ENCODE measurements at places on chromosomes 2 and 18.

GRCh38 chr2:52036853-52037252, 1004.9 kb upstream of the NRXN1 start:
- DNase-seq = no peak

GRCh38 chr2:112831513-112831845, 5.1 kb downstream of the IL1B start:
- DNase-seq = no peak

GRCh38 chr2:240302041-240302440, 133.4 kb upstream of the GPC1 start:
- no peak for DNase-seq

- DNase-seq = no peak
Measured at GRCh38 chr18:58898010-58898799, 33.5 kb downstream of the ZNF532 start.

DNA sequence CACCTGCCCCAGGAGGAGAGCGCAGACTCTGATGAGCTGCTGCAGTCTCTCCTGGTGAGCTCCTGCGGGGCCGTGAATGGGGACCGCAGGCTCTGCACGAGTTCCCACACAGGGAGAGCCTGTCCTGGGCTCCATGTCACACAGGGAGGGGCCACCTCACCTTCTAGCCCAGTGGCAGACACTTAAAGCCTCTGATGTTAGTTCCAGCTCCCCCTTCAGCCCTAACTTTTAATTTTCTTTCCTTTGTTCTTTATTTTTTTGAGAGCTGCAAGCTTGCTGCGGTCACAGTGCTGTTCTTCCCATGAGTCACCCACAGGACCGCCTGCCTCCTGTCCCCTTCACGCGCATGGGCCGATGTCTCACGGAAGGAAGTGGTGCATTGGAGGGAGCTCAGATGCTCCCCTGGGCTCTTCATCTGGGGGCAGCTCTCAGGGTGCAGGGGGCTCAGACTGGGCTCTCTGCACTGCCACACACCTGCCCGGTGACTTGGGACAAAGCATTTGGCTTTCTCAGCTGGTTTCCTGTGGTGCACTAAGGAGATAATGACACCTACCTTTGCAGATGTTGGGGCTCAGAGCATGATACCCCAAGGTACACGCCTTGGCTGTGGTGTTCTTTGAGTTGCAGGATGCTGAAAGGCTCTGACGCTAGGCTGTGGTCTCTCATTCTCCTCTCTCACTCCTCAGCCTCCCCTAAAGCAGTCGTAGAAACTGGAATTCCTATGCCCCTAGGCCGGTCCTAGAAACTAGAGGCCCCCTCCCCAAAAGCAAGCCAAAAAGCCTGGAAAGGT, 37.2 kb upstream of the PXDN start:
- DNase-seq = peak; percentile 36

GRCh38 chr2:141835103-141835502, 295.7 kb downstream of the LRP1B start:
- DNase-seq = no peak

DNA sequence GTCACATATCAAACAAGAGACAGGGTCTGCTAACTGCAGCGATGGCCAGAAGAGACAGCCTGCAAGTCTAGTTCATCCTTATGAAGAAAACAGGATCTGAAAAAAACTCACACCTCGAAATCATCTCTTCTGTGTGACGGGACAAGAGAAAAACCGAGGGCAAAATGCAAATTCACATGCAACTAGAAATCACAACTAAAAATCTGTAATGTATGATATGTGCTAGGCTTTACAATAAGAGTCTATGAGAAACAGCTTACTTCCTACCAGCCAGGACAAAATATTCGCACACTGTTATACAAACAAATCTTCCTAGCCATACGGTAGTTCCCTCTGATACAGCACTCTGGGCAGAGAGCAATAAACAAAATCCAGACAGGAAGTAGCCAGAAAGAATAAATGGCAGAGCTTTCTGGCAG, 48.8 kb downstream of the ANKRD44 start:
- no peak for DNase-seq

DNA sequence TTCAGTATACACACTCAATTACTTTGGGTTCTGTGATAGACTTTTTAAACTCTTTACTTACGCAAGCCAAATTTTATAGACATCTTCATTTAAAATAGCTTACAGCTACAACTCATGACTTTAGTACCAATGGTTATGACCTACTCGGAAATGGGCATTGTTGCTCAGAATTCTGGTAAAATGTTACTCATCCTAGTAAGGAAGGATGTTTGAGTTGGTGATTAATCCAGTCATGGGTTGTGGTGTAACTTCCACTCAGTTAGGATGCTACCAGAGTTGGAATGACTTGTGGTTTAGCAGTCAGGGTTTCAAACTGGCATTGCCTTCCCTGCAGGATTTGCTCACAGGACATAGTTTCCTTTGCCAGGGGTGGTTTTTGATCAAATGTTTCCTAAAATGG, 7.4 kb upstream of the NPC1 start:
- DNase-seq = no peak

GRCh38 chr2:119480718-119481142, 43.6 kb downstream of the SCTR start:
- no peak for DNase-seq

DNA sequence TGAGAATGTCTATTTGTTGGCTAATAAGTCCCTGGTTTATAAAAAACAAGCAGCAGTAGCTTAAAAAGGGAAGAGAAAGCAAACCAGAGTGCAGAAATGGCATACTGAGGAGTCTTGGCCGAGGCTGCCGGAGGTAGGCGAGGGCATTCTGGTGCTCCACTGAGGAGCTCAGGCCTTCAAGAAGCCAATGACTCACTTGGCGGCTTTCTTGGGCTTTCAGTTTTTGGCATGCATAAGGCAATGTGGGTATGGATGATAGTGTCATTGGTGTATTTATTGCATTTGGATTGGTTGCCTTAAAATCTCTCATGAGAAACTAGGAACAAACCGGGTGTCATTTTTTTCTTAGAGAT, 119.6 kb upstream of the ARL5A start:
- DNase-seq = no peak

DNA sequence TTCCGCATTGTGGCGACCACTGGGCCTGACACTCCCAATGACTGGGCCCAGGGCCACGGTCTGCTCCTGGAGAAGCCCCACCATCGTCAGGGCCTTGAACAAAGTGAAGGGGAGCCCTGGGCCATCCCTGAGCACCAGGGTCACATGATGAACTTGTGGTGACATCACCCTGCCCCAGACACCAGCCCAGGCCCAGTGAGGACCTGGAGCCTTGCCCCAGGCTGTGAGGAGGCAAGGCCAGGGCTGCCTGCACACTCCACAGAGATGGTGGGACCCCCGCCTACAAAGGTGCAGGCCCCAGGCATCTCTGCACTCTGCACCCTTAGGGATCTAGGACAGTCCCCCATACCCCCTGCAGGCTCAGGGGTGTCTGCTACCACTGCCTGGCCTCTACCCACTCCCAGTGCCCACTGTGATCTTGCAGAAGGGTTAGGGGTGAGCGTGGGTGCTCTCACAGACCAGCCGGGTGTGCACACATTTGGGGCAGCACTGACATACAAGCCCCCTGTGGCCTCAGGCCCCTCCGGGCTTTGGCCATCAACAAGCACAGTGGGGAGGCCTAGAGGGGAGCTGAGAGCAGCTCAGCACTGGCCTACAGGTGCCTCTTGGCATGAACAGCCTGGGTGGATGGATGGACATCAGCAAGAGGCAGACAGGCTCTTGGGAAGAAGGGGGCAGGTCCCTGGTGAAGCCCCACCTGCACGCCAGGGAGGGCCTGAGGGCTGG, 624.0 kb upstream of the LRRTM4 start:
- no peak for DNase-seq

DNA sequence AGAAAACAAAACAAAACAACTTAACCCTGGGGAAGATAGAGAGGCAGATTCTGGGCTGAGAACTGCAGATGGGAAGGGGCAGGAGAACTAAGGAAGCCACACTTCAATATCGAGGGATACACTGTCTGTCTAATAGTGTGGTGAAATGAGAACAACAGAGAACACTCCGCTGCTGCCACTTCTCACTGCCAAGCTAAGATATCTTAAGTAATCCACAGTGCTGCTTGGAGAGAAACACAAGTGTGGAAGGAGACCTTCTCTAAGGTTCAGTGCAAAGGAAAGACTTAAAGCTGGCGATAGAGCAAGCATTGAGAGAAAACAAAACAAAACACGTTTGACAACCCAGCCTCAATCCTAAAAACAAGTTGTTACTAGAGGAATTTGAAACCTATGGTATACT, 37.4 kb downstream of the DLGAP1 start:
- DNase-seq = no peak

DNA sequence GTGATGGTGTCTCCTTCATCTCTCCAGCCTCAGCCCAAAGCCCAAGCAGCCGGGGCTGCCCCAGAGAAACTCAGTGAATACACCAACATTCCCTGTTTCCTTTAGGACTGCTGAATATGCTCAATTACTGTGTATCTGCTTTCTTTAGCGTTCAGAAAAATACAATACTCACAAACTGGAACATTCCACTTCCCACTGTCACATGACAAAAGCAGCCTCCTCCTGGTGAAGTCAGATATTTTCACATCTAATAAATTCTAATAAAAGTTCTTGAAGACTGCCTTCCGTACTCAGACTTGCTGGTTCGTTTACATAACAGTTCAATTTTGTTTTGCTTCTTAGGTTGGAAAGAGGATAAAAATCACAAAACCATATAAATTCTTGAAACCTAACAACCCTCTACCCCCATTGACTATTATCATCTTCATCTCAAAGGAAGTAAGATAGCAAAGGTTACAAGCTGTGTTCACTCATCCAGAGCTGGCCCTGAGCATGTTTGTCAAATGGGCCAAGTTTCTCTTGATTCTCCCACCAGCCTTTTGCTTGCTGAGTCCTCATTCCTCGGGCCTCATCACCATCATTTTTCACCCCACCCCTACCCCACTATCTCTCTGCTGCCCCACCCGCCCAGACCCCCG, 190.8 kb upstream of the HNRNPA3 start:
- DNase-seq = no peak

GRCh38 chr2:62447411-62447810, 58.6 kb downstream of the TMEM17 start:
- DNase-seq = no peak

GRCh38 chr18:78420116-78420515, 559.5 kb upstream of the SALL3 start:
- no peak for DNase-seq

DNA sequence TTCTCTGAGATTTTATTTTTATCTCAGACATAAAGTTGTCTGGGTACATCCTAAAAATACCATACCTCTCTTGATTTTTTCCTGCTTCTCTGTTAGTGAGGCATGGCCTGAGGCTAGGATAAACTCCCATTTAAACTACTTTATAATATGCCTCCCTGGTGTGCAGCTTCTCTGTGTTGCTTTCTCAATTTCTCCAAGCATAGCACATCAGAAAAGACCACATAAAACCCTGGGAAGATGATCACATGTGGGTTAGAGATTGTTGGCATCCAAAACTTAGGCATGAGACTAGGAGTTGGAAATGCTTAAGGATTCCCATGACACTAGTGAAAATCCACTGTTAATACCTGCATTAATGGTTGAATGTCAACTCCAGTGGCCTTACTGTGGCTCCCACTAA, 254.6 kb downstream of the RND3 start:
- no peak for DNase-seq

All from T-helper 9 cell (primary cell).